ENCODE measurements at places on chromosomes 12 and 14. TPM values are rescaled to one million over a fixed set of nuclear protein-coding genes. Genes with fewer than 3 reads are reported as not detected.

Gene C14orf132
- 4.3 TPM for total RNA-seq

GRCh38 chr14:42633504-42634095, 1026.9 kb downstream of the LRFN5 start:
- DNase-seq = no peak

- no peak for DNase-seq
Observed at GRCh38 chr14:72594099-72594901, 299.6 kb downstream of the DPF3 start.

GRCh38 chr14:80585506-80585835, 356.1 kb downstream of the CEP128 start:
- DNase-seq = no peak

DNA sequence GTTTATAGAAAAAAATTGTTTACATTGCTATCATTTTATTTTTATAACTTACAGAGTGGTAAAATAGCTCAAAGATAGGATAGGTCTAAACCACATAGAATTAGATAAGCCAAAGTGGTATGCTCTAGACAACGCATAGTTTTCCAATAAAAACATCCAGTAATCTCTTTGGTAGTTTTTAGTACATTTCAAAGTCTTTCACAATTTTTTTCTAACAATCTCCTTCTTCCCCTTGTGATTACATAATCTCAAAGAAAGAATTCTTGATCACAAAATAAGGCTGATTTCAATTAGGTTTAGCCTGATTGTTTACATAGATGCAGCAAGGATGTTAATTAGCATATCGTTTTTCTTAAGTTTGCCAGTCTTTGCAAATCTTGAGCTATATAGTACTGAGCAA, 460.0 kb downstream of the FUT8 start:
- no peak for DNase-seq

- DNase-seq = no peak
Observed at GRCh38 chr12:29043069-29043468, 106.0 kb upstream of the FAR2 start.

GRCh38 chr12:20403230-20403629, 34.9 kb downstream of the PDE3A start:
- DNase-seq = no peak

GRCh38 chr14:69048456-69048855, 69.4 kb upstream of the ACTN1 start:
- no peak for DNase-seq

DNA sequence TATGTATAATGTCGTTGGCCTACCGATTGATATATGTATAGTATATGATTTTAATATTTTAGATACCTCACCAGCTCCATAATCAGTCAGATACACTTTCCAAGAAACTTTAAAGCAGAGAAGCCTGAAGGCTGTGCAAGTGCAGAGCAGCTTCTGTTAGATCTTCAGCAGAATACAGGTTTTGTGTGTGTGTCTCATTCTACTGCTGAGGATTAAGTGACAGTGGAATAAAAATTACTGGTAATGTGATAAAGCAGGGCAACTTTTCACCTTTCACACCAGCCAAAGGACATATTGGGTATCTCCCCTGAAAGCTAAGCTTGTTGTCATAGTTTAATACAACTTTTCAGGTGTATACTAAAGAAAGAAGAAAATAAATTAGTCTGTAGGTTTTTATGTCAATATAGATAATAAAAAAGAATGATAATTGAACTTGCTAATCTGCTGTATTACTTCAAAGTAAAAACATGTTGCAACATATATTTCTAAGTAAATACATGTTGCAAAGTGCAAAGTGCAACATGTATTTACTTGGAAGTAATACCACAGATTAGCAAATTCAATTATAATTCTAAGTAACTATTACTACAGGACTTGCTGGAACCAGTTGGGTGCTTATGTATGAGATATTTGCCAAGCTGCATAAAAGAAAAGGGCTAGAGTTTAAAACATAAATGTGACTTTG, 128.3 kb downstream of the SLC16A7 start:
- DNase-seq = no peak

Measured in omental fat pad (tissue), 4 donors.